ENCODE measurements at places on chromosomes 5 and 9.

DNA sequence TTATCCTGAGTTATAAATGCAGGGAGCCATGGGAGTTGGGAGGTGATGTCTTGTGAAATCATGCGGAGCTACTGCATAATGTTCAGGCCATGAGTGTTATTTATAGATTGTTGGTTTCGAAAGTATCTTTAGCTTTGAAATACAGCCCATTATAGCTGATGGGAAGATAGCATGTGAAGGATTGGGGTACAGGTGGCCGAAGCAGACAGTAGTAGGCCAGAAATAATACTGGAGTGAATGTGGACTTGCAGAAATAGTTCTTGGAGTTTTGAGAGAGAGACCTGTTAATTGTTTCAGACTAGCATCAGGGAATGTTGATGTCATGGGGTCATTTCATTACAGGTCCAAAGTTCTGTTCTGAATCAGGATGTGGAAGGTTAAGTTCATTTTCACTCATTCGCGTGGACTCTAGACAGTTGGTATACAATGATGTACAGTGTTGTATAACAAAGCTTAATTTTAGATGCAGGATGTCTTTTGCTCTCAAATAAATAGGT is 3.8 kb downstream of the ATP6V1G1 start:
- no peak for DNase-seq

DNA sequence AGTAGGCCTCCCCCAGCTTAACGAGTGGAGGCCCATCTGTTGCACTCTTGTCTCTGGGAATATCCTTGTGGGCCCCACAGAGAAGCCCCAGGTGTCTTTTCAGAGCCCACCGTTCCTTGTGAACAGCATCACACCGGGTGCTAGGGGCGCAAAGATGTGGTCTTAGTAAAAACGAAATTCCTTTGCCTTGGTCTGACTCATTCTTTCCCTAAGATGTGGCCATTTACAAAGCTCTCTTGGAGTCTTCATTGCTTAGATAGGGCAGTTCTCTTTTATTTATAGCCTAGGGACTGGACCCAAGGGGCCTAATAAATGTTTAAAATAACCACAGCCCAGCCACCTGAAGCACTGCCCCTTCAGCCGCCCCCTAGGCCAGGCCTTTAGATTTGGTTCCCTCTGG is 52.8 kb upstream of the RPL26L1 start:
- no peak for DNase-seq

DNA sequence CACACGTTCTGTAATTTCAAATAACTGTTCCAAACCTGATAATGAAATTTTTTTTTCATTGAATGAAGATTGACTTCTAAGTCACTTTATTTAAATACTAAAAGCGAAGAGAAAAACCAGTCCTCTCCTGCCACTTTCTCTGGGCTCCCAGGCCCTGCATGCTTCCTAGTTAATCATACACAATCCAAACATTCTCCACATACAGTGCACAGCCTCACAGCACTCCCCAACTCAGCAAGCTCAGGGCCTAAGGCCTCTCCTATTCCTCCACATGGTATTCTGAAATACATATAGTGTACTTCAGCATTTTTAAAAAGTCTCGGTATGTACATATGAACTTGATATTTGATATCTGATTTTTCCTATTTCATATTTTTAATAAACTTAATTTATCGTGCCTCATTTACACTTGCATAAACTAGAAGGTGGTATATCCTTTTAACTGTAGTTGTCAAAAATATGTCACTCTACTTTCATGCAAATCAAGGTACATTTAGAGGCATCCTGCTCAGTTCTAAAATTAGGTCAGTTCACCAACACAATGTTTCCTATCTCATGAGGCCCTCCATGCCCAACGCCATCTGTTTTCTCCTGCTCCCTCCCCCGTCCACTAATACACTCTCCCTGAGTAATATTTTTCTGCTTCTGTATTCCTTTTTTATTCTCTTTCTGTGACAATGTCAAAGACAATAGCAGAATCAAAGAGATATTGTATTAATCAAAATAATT is 206.7 kb downstream of the ARRDC3 start:
- DNase-seq = no peak

DNA sequence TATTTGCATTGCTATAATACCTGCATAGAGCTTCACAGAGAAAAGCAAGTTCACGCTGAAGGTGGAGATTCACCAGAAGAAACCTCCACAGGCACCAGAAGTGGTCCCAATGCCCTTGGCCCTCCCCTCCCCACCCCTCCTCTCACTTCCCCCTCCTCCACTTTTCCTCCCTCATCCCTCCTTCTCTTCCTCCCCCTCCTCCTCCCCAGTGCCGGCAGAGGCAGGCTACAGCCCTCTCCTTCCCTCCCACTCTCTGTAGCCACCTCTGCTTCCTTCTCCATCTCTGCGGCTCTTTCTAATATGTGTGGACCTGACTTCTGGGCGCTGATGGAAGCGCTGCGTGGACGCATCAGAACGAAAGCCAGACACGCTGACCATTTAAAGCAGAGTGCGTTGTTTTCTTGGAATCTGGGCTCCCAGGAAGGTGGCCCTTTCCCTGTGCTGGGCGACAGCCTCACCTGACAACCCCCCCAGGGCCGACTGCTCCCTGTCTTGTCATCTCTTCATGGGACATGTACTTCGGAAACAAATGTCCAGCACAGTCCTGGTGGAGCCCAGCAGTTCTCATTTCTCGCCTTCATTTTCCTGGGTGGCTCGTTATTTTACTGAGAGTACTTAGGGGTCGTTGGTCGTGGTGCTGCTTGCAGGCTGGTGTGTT is 29.5 kb downstream of the NDUFS6 start:
- DNase-seq = no peak

DNA sequence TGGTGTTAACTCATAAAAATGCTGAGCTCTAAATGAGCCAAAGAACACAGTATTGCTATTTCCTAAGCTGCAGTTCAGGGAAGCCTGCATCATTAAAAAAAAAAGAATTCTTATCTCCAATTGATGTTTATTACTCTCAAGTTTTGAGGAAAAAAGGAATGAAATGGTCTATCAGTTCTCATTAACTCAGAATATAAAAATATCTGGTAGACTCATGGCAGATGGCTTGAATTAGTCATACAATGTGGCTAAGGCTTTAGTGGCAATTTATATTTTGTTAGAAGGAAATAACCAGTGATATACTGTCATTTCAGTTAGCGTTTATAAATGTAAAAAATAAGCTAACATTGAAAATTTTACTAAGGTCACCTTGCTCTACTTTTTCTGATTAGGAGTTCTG is 1403.4 kb upstream of the C9orf72 start:
- no peak for DNase-seq

- DNase-seq = no peak
Measured at GRCh38 chr5:154278908-154279307, 88.4 kb downstream of the GALNT10 start.

DNA sequence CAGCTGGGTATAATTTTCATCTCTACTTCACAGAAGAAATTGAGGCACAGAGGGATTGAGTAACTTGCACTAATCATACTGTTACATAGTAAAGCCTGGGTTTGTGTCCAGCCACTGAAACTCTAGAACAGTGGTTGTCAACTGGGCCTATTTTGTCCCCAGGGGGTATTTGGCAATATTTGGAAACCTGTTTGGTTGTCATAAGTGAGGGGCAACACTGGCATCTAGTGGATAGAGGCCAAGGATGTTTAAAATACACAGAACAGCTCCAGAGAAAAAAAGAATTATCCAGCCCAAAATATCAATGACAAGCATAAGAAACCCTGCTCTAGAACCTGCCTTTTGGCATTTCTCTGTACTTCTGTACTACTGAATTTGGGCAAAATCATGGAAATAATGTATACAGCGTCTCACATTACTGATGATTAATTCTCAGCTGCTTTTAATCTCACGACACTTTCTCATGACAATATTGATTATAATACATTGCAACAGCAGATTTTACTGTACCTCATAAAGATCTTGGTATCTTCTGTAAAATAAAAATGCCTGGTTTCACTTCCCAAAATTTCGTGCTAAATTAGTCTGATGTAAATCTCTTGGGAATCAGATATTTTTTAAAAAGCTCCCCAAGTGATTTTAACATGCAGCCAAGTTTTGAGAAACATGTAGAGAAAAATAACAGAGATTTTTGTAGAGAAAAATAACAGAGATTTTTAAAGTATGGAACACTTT is 112.7 kb downstream of the RORB start:
- DNase-seq = no peak

DNA sequence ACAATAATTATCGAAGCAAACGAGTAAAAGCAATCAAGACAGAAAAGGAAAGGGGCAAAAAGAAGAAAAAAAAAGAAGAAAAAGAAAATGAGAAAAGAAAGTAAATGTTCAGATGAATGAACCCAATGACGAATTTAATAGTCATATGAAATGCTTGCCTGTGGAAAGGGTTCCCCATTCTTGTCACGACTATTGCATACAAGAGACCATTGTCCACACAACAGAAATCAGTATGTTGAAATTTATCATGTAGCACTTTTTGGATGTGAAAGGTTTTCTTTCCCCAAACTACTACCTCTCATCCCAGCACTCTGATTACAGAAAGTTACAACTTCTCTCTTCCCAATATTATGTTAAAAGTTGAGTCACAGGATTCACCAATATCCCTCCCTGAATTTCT is 162.4 kb downstream of the ZDHHC21 start:
- no peak for DNase-seq

- DNase-seq = no peak
Measured at GRCh38 chr5:2877522-2877921, 126.0 kb upstream of the IRX2 start.

DNA sequence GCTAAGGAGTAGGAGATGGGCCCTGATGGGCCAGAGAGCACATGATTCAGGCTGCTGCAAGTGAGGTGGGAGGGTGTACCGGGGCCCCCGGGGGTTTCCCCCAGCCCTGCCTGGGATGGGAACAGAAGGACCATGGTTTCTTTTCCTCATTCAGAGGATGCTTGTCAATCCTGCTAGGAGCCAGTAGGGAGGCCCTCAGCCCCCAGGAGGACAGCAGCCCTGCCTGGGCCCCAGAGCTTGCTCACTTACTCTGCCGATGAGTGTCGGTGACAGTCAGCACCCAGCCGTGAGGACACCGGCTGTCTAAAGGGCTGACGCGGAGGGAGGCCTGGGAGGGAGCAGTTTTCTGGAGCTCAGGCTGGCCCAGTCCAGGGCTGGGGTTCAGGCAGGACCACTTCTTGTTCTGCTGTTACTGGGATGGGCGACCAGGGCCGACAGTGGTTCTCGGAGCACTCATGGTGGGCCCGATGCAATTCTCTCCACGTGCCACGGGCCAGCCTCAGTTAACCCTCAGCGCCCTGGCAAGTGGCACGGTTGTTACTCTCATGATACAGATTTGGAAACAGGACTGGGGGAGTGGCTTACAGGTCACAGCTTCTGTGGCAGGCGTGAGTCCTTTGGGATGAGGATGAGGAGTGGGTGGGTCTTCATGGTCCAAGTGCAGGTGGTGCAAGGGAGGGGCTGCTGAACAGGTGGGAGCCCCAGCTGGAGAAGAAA is 1.8 kb downstream of the ARRDC1 start:
- DNase-seq = no peak

DNA sequence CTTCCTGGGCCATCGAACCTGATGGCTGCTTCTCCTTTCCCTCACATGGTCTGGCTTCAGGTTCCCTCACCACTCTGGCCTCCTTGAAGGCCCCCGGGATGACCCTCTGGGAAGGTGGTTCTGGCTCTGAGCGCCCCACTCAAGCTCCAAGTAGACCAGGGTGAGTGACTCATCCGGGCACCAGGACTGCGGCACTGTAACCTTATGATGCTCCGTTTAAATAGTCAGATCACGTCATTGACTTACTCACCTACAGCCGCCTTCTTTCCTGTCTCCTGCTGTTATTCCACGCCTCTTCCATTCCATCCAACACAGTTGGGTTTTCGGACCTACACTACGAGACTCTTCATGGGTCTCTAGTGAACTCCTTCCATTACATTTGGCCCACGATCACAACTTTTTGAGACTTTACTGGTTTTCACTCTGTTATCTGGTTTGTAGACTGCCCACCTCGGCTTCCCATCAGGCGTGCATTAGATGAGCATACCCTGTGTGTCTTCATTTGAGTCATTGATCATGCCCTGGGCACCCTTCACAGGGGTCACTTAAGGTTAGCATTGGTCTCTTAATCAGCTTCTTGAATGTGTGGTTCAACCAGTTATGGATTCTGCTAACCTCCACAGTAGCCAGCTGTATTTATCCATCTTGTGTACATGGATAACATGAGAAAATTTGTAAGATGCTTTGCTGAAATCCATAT is 138.8 kb upstream of the LMX1B start:
- no peak for DNase-seq

DNA sequence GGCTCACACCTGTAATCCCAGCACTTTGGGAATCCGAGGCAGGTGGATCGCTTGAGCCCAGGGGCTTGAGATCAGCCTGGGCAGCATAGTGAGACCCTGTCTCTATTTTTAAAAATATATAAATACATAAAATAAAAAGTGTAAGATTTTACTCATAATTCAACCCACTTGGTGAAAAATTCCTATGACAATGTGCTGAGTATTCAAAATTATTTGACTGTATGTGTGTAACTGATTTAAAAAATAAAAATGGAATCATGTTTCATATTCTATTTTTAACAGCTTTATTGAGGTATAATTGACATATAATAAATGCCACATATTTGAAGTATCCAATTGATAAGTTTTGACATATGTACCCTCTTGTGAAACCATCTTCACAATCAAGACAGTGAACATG is 22.8 kb downstream of the GM2A start:
- no peak for DNase-seq

DNA sequence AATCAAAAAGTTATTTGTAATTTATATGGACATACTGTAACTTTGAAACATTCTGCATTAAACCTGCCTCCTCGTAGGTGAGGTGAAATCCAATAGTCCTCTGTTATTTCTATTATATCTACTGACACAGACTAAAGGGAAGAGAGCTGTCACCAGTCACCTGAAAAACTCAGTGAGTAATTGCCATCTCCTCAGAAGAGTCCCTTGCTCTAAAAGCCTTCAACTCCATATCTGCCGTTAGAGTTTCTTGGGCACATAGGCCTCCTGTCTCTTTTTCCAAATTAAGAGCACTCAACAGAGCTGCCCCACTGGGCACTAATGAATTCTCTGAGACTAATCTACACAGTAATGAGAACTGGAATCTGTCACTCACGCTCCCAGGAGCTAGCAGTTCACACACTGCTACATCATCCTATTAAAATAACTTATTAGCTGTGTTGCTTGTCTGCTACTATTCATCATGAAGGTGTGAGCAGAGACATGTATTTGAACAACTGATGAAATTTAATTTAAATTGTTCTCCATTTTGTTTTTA is 67.3 kb upstream of the VCAN start:
- DNase-seq = no peak

All from NCI-H2029 treated with DMSO at 0.1 percent for 48 hours (cell line).